ENCODE measurements at places on chromosomes 4 and X. TPM values are rescaled to one million over a fixed set of nuclear protein-coding genes. Genes with fewer than 3 reads are reported as not detected.

Gene CTAG1B
- total RNA-seq, result not detected

Gene CLGN
- total RNA-seq, result 14.0 TPM

Gene GAGE13
- total RNA-seq, result not detected

Gene ADH1A
- total RNA-seq, result not detected

Gene MAGEA2B
- total RNA-seq, result not detected

Data from Caki2 (cell line).